Putamen (tissue), 1 donor: ENCODE measurements at places on chromosomes 2 and 18.

DNA sequence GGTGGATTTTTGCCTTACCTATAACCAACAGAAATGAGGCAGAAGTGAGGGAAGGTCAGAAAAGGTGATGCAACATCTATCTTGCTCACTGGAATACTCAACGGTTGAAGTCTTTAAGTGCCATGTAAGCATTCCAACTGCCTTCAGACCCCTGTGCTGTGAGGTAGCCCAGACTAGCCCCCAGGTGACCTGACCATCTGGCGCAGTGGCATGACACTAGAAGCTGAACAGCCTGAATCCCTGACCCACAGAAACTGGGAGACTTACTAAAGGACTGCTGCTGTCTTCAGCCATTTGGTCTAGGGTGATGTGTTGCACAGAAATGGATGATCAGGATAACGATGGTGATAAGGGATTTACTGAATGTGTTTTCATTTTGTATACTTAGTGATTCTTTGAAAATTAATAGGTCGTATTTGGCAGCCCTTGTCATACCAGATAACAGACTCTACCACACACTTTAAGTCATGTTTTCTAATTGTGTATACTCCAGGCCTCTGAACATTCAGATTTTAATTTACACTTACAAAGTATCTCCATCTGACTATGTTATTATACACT, 161.5 kb downstream of the STK39 start:
- no peak for DNase-seq

DNA sequence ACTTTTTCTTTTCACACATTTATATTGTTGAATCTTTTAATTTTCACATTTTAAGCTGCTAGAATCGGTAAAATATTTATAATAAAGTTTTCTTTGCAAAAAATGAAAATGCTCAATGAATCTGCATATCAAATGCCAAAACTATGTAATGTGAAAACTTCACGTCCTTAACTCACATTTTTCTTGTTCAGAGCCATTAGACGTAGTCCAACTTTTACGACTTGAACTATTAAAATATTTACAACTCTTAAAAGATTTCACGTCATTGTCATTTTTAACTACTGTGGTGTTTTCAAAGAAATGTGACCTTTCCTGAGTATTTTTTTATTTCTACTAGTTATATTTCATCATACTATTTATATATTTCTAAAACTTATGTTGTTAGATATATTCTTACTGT, 54.9 kb downstream of the MRPS9 start:
- no peak for DNase-seq

GRCh38 chr2:227389661-227390060, 1.9 kb upstream of the SCYGR1 start:
- no peak for DNase-seq

- no peak for DNase-seq
Measured at GRCh38 chr2:192030289-192030688, 164.4 kb downstream of the TMEFF2 start.

DNA sequence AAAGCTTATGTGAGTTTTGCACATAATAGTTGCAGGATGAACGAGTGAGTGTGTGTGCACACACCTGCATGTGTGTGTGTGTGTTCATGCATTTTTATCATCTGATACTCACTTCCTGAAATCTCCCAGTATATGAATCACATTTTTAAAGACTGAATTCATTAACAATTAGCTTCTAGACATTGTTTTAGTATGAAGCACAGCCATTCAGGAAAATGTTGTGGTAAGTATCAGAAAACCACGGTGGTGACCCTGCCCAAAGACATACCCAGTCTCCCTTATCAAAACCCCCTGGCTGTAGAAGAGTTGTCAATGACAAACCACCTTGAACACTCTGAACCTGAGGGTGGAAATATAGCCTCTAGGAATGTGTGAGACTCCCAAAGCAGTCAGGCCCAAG, 220.8 kb downstream of the ALK start:
- no peak for DNase-seq

DNA sequence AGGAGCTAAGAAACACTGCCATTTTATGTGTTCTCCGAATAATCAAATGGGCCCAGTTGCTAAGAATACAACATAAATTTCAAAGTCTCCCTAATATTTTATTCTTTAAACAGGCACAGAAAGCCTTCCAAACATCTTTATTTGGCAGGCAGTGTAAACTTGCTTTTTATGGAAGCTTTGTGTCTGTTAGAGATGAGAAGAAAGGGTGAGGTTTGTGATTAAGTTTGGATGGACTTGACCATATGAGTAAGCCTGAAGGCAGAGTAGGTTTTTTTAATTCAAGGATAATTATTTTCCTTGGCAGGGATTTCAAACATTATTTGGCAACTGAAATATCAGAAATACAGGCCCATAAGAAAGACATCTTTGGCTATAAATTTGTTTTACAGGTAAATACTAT, 62.9 kb downstream of the COX7A2L start:
- no peak for DNase-seq

GRCh38 chr2:215705771-215706361, 270.0 kb upstream of the FN1 start:
- no peak for DNase-seq

GRCh38 chr2:240306185-240306584, 129.3 kb upstream of the GPC1 start:
- no peak for DNase-seq

DNA sequence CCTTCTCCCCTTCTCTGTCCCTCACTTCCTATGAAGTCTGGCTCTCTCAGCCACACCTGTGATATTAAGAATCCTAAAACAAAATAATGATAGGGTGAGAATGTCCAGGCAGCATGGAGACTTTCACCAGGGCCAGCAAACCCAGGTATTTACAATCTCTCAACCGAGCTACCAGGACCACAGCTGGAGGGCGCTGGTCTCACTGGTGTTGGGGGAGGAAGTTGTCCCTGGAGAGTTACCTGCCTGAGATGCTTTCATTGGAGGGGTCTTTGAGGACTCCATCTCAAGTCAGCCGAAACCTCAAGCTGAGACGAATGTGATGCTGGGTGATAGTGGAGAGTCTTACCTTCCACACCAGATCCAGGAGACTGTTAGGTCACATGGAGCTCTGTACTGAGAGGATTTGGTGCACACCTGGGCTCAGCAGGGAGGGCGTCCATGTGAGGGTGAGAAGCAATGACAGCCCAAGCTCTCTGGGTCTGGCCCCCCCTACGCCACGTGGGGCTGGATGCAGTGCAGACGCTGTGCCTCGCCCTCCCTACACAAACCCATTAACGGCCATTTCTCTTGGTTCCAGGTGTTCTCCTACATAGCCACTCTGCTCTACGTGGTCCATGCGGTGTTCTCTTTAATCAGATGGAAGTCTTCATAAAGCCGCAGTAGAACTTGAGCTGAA, 27.4 kb downstream of the MAL start:
- DNase-seq = no peak

- DNase-seq = no peak
Measured at GRCh38 chr18:27778441-27778840, 398.5 kb downstream of the CDH2 start.

DNA sequence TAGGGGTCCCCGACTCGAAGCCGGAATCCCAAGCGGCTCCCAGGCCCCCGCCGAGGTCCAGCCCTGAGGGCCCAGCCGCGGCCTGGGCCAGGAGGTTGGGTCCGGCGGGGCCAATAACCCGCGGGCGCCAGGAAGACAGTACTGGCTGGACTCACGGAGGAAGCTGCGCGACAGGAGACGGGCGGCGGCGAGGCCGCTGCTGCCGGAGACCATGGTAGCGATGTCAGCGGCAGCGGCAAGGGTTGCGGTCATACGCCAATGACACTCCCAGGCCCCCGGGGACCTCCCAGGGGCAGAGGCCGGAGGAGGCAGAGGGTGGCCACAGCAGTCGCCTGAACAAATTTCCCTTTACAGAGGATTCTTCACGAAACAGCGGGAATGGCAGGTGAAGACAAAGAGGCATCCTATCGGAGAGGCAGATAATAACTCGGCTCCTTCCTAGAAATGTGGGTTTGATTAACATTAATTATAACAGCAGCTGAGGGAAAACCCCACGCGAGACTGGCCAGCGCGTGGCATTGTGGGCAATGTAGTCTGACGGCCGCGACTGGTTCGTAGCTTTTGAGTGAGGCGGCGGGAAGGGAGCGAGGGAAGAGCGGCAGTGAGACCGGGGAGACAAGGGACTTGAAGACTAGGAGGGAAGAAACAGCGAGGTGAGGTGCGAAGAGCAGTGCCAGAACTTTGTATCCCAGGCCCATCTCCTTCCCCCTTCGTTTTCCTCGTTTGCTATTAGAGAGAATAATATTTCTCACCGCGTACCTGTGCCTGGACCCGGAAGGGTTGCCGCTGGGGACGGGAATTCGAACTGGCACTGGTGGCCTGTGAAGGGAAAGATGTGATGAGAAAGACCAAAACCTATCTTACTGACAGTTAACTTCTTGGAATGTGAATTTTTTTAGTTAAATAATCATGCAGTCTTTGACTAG, at the start of gene SUCLG1:
Gene SUCLG1, minus strand, starts transcription at position 263 of the 926 bp plus-strand sequence. Its CDS starts 11 bp downstream, at position 252.
- DNase-seq = peak; percentile 91

GRCh38 chr2:186588940-186589611, 780 bp upstream of the ITGAV start:
- DNase-seq = no peak

- DNase-seq = no peak
Measured at GRCh38 chr2:232886176-232886575, 16.1 kb downstream of the SNORC start.

DNA sequence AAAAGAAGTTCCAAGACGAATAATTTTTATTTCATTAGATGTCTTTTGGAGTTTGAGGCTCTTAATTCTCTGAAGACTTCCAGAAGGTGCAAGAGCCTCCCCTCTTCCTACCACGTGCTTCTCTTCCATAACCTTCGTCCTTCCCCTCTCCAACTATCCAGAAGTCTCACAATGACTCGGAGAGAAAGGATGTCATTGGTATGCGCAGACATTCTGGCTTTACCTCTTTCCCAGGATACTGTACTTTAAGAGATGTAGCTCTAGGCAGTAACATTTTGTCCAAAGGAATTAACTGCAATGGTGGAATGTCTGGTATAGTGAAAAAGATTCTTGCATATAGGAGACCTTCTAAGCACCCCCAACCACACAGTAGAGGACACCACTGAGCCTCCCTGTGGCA, 249.0 kb upstream of the OSR1 start:
- no peak for DNase-seq

DNA sequence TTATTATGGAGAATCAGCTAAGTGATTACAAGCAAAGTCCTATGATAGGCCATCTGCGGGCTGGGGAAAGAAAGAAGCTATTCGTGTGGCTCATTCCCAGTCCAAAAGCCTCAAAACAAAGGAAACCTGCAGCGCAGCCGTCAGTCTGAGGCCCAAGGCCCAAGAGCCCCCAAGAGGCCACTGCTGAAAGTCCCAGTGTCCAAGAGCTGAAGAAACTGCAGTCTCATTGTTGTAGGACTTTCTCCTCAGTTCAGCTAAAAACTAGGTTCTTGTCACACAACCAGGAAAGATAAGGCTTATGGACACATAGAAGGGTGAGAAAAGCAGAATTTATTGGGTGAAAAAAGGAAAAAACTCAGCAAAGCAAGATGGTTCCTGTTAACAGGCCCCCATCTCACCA, 143.2 kb downstream of the RHBDD1 start:
- peak; percentile 65 for DNase-seq

- no peak for DNase-seq
Measured at GRCh38 chr2:55026202-55026601, 24.0 kb downstream of the RTN4 start.

DNA sequence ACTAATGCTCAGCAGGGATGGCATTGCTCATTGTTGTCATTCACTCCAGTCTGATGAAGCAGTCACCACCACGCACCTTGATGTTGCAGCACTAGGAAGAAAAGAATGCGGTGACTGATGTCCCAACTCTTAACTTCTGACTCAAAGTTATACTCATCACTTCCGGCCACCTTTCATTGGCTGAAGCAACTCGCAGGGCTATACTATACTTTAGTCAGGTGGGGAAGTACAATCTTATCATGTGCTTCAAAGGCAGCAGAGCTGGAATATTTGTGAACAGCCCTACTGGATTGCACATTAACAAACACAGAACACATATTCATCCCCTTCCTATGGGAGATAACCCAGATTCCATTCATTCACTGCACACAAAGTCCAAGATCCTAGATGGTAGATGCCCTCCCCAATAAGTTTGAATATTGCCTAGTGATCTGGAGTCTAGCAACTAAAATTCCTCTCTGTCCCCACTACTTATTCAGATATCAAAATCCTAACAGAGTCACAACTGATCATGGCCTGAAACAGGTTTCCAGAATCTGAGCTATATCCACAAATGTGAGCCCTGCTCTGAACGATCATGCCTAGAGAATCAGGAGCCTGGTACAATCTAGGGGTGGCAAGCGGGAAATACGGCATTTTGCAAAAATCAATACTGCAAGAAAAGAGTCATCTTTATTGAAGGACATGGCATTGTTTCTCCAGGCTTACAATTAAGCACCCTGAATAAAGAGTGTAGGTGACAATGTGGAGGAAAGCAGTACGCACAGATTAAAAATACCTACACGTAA, 3.4 kb upstream of the SPATS2L start:
- DNase-seq = no peak

DNA sequence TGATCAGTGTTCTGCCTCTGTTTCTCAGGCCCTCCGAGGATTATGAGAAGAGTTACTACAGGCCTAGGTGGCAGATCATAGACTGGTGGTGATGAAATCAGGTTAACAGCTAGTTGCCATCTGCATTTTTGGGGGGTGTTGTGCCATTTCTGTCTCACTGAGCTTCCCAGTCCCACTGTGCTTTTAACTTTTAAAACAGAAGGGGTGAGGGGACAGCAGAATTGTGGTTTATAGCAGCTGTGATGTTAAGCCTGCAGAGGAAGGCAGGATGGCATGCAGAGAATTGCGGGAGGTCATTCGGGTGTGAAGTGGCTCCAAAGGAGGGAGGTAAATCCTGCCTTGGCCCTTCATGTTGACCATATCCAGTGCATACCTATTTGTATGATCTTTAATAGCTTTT, 5.0 kb downstream of the CAB39 start:
- no peak for DNase-seq

DNA sequence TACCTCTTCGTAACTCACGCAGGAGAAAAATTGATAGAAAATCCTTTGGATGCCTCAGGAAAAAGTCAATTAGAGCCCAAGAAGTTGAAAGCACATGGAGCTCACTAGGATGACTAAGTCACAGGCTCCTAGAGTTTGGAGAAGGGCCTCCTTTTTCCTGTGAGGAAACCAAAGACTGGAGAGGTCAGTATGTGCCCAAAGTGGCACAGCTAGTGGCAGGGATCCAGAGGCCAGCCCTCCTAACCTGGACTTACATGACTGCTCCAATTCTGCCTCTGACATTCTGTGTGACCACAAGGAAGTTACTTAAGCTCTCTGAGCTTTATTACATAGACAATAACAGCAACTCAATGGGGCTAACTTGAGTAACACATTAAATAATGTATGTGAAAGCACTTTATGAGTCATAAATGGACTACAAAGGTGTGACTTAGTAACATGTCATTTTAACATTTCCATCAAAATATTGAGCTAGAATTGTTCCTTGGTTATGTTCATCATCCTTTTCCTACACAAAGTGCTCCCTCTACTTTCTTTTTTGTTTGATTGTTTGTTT, 91.6 kb downstream of the DHRS9 start:
- no peak for DNase-seq

DNA sequence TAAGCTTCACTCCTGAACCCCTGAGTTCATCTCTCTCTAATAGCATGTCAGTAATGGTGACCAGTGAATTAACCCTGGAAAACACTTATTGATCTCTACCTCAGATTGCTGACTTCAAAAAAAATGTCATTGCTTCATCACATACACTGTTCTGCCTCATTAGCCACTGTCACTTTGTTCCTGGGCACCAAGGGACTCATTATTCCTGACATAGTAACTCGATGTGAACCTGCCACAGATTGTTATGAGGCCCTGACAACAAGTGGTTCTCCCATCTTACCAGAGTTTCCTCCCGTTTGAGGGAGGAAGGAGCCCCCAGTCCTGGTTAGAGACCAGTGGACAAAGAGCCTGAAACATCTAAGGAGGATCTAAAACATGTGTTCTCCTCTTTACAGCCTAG, 403.3 kb upstream of the SMIM21 start:
- no peak for DNase-seq

GRCh38 chr2:196718419-196719109, 79.0 kb downstream of the CCDC150 start:
- DNase-seq = no peak
